Nephron progenitor cell (in vitro differentiated cells): ENCODE measurements at places on chromosomes 1 and 21.

GRCh38 chr1:244022311-244022710 lies 28.8 kb upstream of the ZBTB18 start:
- no peak overlapping the region for H3K4me3 ChIP-seq
- DNase-seq = no peak
- H3K36me3 ChIP-seq = no peaks in the 10 kb centered on the region
- peaks cover 8% of the 10 kb centered on the region for H3K4me1 ChIP-seq

- no peak overlapping the region for H3K4me3 ChIP-seq
- H3K4me1 ChIP-seq = no peaks in the 10 kb centered on the region
- H3K27ac ChIP-seq = no peak overlapping the region
Observed at GRCh38 chr1:193555662-193556441, 369.4 kb upstream of the B3GALT2 start.

DNA sequence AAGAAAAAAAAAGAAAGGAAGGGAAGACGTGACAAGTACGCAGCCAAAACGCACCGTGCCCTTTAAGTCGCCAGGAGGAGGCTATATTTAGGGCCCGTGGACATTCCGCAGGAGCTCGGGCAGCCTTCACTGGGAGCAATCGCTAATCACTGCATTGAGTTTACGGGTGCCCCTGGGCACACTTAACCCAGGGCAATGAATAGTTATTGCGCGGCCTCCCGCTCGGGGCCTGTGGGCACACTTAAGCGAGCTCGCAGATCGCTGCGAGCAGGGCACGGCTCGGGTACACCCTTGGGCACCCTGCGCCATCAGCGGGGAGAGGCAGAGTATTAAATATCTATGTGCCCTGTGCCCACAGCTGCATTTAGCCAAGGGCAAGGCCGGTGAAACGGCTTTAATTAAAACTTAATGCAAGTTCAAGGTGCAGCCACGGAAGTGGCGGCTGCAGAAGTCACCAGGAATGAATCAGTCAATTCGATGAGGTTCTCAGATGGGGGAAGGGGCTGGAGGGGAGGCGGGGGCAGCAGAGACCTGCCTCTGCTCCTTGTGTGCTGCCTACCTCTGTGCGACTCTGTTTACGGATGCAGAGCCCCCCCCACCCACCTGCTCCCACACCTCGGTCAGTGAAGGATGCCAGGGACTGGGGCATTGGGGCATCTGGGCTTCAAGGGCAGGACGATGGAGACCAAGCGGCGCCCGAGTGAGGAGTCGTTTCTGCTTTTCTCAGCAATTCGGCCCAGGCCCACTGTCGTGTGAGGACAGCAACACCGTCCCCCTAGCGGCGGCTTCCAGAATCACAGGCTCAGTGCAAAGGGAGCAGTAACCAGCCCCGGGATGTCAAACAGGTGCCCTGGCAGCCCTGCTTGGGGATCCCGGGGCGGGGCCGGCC lies 51.8 kb upstream of the TARDBP start:
- H3K27me3 ChIP-seq = peaks cover 47% of the 10 kb centered on the region
- H3K4me3 ChIP-seq = no peak overlapping the region
- H3K36me3 ChIP-seq = no peaks in the 10 kb centered on the region
- DNase-seq = peak; percentile 96
- H3K4me1 ChIP-seq = peaks cover 28% of the 10 kb centered on the region
- H3K27ac ChIP-seq = no peak overlapping the region

DNA sequence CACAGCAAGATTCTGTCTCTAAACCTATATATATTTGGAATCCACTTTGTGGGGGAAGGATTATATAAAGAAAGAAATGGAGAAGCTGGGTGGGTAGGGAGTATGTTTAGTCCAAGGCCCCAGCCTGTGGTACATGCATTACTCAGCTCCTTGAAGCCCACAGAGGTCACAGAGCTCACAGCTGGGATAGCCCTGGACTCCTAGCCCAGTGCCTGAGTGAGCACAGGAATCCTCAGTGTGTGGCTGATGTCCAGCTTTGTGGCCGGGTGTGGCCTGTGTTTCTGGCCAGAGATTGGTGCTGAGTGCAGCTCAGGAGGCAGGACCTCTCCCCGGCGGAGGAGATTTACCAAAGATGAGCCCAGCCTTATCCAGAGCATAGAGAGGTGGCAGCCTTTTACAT lies 7.6 kb downstream of the CAPN9 start:
- no peak overlapping the region for H3K4me3 ChIP-seq
- no peak overlapping the region for H3K27ac ChIP-seq
- no peak for DNase-seq
- no peaks in the 10 kb centered on the region for H3K36me3 ChIP-seq

- no peak for DNase-seq
- peak overlapping the region; percentile 63 for H3K4me3 ChIP-seq
- H3K4me1 ChIP-seq = peaks cover 93% of the 10 kb centered on the region
- H3K27ac ChIP-seq = peak overlapping the region; percentile 97
- H3K36me3 ChIP-seq = peaks cover 19% of the 10 kb centered on the region
- peaks cover 14% of the 10 kb centered on the region for H3K27me3 ChIP-seq
Observed at GRCh38 chr1:235015291-235015985, 113.2 kb downstream of the TOMM20 start.

- H3K4me3 ChIP-seq = no peak overlapping the region
- H3K4me1 ChIP-seq = no peaks in the 10 kb centered on the region
- DNase-seq = no peak
- H3K27ac ChIP-seq = no peak overlapping the region
- no peaks in the 10 kb centered on the region for H3K27me3 ChIP-seq
Observed at GRCh38 chr1:68528243-68528642, 31.4 kb upstream of the DEPDC1 start.

GRCh38 chr1:186042230-186042629 lies 308.0 kb downstream of the HMCN1 start:
- no peaks in the 10 kb centered on the region for H3K4me1 ChIP-seq
- no peak overlapping the region for H3K4me3 ChIP-seq
- no peak overlapping the region for H3K27ac ChIP-seq
- no peak for DNase-seq
- H3K27me3 ChIP-seq = no peaks in the 10 kb centered on the region

DNA sequence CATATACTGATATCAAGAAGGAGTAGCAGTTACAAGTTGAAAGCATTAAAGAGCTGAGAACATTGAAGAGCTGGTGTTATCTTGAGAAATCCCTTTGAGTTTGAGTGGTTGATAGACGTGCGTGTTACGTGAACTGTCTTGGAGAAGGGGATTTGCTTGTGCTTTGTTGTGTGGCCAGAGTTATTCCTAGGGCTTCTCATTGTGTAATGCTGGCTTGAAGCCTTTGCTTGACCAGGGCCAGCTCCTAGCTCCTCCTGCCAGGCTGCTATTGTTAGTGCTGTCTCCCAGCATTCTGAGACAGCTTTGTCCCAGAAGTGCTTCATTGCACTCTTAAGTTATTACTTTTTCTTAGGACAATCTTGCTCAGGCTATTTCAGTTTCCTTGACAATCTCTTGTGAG lies 116.2 kb upstream of the KCNK2 start:
- H3K4me3 ChIP-seq = no peak overlapping the region
- H3K36me3 ChIP-seq = no peaks in the 10 kb centered on the region
- no peaks in the 10 kb centered on the region for H3K4me1 ChIP-seq
- H3K27ac ChIP-seq = no peak overlapping the region
- H3K27me3 ChIP-seq = no peaks in the 10 kb centered on the region

- H3K4me3 ChIP-seq = peak overlapping the region; percentile 71
- H3K27ac ChIP-seq = no peak overlapping the region
- H3K4me1 ChIP-seq = peaks cover 26% of the 10 kb centered on the region
Observed at GRCh38 chr21:44845418-44846223, 27.8 kb upstream of the SUMO3 start.

- H3K27me3 ChIP-seq = no peaks in the 10 kb centered on the region
- peaks cover 65% of the 10 kb centered on the region for H3K36me3 ChIP-seq
- no peak for DNase-seq
- H3K4me3 ChIP-seq = no peak overlapping the region
- H3K4me1 ChIP-seq = peaks cover 24% of the 10 kb centered on the region
Observed at GRCh38 chr1:147567594-147568381, 26.5 kb downstream of the BCL9 start.

DNA sequence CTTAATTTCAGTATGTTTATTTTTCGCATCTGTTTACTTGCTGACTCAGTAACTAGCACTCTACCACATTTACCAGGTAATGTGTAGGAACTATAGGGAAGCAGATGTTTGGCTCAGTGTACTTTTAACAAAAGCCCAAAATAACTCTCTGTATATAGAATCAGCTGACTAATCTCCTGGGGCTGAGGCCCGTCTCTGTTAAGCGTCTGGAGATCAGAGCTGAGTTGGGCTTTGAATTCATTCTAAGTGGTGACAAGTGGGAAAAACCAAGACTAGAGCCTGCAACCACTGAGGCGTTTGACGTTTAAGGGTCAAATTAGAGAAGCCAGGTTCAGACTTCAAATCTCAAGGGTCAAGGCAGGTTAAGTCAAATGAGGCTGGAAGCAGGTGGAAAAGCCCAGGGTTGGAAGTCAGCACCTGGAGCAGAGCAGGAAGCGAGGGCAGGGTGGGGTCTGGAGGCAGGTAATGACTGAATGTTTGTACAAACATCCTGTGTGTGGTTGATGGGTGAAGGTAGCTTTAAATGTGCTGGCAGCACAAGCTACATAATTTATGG lies 56.8 kb upstream of the LYST start:
- no peaks in the 10 kb centered on the region for H3K36me3 ChIP-seq
- no peak overlapping the region for H3K27ac ChIP-seq
- no peak overlapping the region for H3K4me3 ChIP-seq
- peaks cover 12% of the 10 kb centered on the region for H3K27me3 ChIP-seq
- DNase-seq = no peak

GRCh38 chr1:6703016-6703415 lies 1.4 kb upstream of the DNAJC11 start:
- no peaks in the 10 kb centered on the region for H3K36me3 ChIP-seq
- H3K4me1 ChIP-seq = peaks cover 33% of the 10 kb centered on the region
- H3K27ac ChIP-seq = no peak overlapping the region
- peak overlapping the region; percentile 57 for H3K4me3 ChIP-seq
- no peak for DNase-seq
- H3K27me3 ChIP-seq = peaks cover 30% of the 10 kb centered on the region

DNA sequence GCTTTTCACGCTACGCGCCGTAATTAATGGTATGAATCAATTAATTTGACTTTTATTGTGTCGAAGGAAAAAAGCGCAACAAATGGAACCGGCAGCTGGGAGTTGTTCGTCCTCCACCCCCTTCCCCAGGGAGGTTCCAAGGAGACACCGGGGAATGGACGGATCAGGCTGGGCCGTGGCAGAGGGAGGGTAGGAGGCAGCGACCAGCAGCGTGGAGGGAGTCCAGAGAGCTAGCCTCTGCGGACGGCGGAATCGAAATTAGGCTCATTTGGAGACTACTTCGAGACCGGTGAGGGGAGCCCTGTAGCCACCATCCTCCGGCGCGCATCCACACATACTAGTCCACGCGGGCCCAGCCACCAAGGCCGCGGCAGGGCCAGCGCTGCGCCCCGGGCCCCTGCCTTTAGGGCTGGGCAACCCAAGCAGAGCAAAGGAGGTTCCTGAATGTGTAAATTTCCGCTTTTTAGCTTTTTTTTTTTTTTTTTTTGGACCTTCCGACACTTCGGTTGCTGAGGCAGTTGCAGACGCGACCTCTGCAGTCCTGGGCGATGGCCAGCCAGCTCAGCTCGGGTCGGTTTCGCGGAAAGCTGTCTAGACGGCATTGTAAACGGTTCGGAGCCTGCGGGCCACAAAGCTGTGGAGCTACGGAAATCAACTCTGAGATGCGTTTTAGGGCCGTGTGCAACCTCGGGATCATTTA lies 2.2 kb upstream of the FOXD3 start:
- H3K4me1 ChIP-seq = peaks cover 17% of the 10 kb centered on the region
- H3K36me3 ChIP-seq = no peaks in the 10 kb centered on the region
- peak overlapping the region; percentile 44 for H3K4me3 ChIP-seq
- peaks cover 95% of the 10 kb centered on the region for H3K27me3 ChIP-seq
- peak; percentile 29 for DNase-seq
- H3K27ac ChIP-seq = no peak overlapping the region

GRCh38 chr21:44989537-44989886 lies 49.7 kb downstream of the SLX9 start:
- no peak for DNase-seq
- no peaks in the 10 kb centered on the region for H3K36me3 ChIP-seq
- no peak overlapping the region for H3K4me3 ChIP-seq
- H3K27me3 ChIP-seq = peaks cover 4% of the 10 kb centered on the region

DNA sequence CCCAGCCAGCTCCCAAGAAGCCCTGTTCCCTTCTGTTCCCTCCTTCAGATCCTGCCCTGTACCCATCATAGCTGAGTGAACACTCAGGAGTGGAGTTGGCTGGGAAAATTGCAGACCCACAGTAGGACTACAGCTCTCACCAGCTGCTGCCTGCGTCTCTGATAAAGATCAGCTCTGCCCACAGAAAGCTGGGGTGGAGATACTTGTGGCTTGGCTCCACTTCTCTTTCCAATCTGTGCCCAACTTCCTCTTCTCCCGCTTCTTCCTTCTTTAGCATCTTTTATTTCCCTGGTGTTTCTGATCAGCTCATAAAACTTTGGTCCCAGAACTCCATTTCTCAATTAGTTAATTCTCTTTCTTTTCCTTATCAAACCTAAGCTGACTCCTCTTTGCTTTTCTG lies 5.5 kb upstream of the CD1A start:
- H3K4me1 ChIP-seq = no peaks in the 10 kb centered on the region
- no peak overlapping the region for H3K27ac ChIP-seq
- no peak overlapping the region for H3K4me3 ChIP-seq
- DNase-seq = no peak
- H3K36me3 ChIP-seq = no peaks in the 10 kb centered on the region
- peaks cover 6% of the 10 kb centered on the region for H3K27me3 ChIP-seq

GRCh38 chr1:19007491-19008441 lies 51.3 kb upstream of the IFFO2 start:
- no peaks in the 10 kb centered on the region for H3K36me3 ChIP-seq
- H3K27me3 ChIP-seq = peaks cover 3% of the 10 kb centered on the region
- H3K4me1 ChIP-seq = peaks cover 63% of the 10 kb centered on the region
- H3K27ac ChIP-seq = peak overlapping the region; percentile 66

DNA sequence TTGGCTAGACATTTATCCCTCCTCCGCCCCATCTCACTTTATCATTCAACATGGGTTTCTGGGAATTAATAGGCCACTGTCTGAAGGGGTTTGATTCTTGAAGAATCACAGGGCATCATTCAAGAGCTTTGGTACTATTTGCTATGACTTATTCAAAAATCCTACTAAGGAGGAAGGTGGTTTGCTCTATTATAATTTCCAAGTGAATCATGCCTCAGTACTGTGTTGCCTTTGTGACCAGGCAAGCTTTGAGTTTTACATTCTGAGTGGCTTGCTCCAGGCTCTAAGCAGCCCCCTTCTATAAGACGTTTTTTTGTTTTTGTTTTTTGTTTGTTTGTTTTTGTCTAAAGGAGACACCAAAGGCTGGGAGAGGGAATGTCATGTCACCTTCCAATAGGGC lies 2.6 kb downstream of the C1orf21 start:
- peaks cover 44% of the 10 kb centered on the region for H3K4me1 ChIP-seq
- no peak for DNase-seq
- H3K27ac ChIP-seq = no peak overlapping the region
- H3K27me3 ChIP-seq = peaks cover 32% of the 10 kb centered on the region

GRCh38 chr1:44327679-44328491 lies 27.2 kb downstream of the ERI3 start:
- H3K27me3 ChIP-seq = no peaks in the 10 kb centered on the region
- DNase-seq = no peak
- no peak overlapping the region for H3K27ac ChIP-seq
- peaks cover 57% of the 10 kb centered on the region for H3K36me3 ChIP-seq

DNA sequence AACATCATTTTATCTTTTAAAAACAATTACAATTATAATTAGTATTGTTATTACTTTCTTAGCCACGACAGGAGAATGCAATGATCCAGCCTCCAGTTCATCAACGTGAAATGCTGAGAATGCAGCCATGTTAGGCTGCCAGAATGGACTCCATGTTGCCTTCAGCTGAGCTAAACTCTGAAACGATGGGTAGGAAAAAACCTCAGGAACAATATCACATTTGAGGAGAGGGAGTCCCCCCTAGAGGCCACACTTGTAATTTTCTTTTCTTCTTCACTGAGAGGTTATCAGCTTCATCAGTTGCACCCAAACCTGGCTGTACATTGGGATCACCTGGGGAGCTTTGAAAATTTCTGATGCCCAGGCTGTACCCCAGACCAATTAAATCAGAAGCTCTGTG lies 34.6 kb upstream of the DNAH14 start:
- no peak for DNase-seq
- H3K4me1 ChIP-seq = no peaks in the 10 kb centered on the region
- H3K36me3 ChIP-seq = peaks cover 7% of the 10 kb centered on the region
- no peak overlapping the region for H3K4me3 ChIP-seq
